ENCODE measurements at places on chromosomes 1 and 21.
A peak's percentile ranks its signal among the peaks of the same experiment; 100 is the strongest.

- DNase-seq, result no peak
Measured at GRCh38 chr1:89894210-89895201, 73.7 kb downstream of the LRRC8D start.

GRCh38 chr1:81836007-81836626 lies 35.4 kb downstream of the ADGRL2 start:
- no peak for DNase-seq

GRCh38 chr1:185316163-185317033 lies 645 bp downstream of the IVNS1ABP start:
- DNase-seq, result peak; percentile 74

- DNase-seq, result no peak
Measured at GRCh38 chr1:54885807-54886723, 930 bp downstream of the DHCR24 start.

- DNase-seq, result no peak
Measured at GRCh38 chr21:41666641-41667081, 100.2 kb downstream of the RIPK4 start.

DNA sequence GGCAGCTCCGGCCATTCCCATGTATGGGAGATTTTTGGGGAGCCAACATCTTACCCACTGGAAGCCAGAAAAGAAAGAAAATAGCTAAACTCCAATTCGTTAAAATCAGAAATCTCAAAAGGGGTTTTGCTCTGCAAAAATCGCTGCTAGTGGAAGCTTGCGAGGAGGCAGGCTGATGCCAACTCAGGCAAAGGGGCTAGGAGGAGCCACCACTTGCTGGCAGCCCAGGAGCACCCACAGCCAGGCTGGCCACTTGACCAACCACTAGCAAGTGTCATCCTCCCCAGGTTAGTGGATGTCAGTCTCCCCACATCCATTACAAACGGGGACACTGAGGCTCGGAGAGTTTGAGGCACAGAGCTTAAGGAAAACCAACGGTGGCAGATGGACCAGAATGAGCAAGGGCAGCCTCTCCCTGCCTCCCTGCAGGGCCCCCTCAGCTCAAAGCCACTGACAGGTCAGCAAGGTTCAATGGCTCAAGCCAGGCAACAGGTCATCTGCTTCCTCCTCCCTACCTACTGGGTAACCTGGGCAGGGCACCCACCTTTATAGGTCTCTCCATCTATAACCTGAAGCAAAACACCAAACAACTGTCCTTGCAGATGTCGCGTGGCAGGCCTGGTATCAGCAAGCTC lies 10.8 kb downstream of the KCNN3 start:
- DNase-seq, result no peak

DNA sequence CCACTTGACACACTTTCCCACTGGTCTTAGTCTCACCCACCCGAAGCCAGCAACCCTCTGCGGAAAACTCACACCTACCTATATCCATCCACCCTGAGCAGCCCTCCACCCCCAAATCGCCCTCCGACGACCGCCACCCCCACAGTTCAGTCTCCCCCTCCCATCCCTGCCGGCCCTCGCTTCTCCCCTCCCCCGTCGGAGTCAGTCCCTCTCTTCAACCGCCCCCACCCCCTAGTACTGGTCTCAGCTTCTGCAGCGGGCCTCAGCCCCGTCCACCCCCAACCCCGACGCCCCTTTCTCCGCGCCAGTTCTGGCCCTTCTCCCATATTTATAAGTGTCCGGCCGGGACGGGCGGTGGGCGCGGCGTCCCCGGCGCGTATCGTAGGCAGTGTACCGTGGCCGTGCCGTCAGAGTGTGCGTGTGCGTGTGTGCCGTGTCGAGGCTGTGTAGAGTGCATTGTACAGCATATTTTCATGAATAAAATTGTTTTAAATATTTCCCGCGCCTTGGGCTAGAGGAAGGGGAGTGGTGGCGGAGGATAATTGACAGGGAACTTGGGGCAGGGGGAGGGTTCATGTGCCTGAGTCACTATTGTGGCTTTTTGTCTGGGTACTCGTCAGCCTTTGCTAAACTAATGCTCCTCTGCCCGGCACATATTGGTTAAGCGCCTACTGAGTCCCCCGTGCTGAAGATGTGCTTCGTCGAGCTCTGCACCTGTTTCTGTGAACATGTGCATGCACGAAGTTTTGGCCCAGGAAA lies 22.0 kb downstream of the FOXO6 start:
- DNase-seq, result no peak

DNA sequence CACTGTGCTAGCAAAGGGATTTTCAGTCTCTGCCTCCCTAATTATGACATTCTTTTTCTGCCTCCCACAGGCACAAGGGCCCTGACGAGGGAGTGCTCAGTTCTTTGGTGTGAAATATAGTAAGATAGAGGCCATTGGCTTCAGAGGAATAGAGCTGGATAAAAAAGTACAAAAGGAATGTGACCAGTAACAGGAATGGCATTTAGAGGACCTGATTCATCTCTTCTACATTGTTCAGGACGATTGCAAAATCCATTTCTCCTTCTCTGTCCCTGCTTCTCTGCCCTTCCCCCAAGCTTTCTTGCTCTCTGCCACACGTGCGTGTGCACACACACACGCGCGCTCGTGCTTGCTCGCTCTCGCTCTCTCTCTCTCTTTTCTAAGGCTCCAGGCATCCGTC lies 668.2 kb downstream of the KIF26B start:
- no peak for DNase-seq

- DNase-seq, result no peak
Measured at GRCh38 chr1:113605146-113605545, 154.1 kb downstream of the PHTF1 start.

GRCh38 chr1:164659621-164660411 lies 100.8 kb downstream of the PBX1 start:
- no peak for DNase-seq

- no peak for DNase-seq
Measured at GRCh38 chr1:114423455-114423854, 87.5 kb downstream of the TRIM33 start.

- no peak for DNase-seq
Measured at GRCh38 chr1:245958016-245958415, 549.1 kb downstream of the SMYD3 start.

DNA sequence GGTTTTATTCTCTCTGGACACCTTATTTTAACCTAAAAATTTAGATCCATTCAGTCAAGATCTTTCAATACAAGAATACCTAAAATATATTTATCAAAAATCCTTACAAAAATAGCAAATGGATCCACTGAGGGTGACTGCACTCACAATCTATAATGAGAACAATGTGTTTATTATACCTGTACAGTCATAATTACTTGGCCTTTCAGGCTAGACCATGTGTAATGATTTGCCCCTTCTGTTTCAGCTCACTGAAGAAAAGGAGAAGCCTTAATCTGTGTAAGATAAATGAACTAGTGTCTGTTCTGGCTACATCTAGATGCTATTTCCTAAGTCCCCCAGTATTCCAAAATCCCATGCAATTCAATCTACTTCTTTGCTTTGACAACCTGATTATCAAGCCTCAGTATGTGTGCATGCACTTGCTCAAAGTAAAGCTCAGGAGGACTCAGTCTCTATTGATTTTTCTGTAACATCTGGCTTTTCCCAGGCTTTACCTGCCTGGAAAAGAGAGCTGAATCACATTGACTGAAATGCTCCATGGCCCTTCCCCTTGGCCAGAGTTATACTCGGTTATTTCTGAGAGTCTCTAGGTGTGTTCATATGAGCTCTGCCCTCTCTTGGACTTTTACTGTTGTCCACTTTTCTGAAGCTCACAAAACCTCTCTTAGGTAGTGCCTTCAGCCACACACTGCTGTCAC lies 27.6 kb downstream of the CRP start:
- no peak for DNase-seq

DNA sequence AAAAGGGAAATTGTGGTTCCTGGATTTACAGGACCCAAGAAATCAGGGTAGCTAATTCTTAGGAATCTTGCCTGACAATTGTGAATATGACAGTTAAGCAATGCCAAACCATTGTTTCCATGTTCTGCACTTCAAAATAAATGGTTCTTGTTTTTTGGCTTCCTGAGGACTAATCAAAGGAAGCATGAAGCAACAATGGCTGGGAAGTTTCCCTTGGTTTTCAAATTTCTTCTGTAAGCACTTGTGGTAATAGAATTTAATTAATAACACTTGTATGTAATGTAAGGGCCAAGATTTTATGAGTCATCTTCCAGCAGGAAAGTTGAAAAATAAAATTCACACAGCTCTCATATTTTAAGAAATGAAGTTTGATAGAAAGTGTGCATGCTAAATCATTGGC lies 31.7 kb downstream of the JAM2 start:
- DNase-seq, result no peak

DNA sequence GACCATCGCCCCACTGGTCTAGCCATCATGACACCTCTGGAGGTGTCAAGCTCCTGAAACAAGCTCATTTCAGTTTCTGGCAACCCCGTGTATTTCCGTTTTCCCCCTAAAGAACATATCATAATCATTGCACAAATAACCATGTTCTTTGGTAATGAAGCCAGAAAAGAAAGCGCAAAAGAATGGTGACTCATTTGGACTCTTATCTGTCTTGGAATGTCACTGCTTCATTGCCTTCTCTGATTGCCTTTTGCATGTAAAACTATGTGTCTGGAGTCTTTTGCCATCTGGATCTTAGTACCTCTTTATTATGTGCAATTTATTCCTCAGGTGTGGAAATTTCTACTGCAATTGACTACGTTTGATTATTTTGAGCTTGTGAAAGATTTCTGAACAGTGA lies 110.5 kb downstream of the COLGALT2 start:
- DNase-seq, result no peak

DNA sequence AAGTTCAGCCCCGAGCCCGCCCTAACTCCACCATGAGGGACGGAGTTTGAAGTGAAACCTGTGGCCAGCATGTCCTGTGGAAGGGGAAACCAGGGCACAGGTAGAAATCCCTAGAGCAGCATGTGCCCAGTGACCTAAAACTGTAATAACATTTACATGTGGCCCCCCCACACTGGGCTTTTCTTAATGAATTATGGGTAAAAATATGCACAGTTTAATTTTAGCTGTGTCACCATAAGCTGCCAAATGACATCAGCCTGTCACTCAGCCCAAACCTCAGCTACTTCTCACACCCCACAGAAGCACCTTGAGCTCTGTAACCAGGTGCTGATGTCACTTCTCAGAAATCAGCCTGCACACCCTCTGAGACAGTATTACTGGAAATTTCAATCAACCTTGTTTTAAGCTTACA lies 50.0 kb upstream of the SLC19A1 start:
- DNase-seq, result peak; percentile 52

DNA sequence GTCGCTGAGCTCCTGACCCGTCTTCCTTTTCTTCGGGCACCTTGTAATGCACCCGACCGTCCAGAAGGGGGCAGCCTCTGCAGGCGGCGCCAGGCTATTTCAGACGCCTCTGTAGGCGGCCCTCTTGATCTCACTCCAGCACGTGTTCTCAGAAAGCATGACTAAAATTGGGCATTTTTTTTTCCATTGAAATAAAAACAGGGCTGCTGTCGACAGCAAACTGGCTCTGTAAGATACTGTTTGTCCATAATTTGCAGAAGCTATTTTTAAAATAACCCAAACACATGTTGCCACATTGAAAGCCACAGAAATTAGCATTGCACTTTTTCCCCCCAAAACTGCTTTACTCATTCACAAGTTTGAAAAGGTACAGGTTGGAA lies 78.0 kb downstream of the STUM start:
- DNase-seq, result peak; percentile 58

DNA sequence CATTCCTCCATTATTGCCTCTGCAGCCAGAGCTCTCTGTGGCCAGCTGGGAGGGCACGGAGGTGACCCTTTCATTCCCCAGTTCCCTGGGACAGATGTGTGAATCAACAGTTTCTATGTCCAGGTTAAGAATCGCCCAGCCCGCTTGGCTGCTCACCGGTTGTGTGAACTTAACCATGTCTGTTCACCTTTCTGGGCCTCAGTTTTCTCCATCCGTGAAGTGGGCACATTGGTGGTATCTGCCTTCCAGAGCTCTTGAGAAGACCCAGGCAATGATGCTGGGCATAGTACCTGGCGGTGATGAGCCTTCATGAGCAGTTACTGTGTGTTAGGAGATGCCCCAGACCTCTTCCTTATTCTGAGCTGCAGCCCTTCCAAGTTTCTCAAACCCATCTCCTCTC lies 238.3 kb downstream of the MATN1 start:
- no peak for DNase-seq

DNA sequence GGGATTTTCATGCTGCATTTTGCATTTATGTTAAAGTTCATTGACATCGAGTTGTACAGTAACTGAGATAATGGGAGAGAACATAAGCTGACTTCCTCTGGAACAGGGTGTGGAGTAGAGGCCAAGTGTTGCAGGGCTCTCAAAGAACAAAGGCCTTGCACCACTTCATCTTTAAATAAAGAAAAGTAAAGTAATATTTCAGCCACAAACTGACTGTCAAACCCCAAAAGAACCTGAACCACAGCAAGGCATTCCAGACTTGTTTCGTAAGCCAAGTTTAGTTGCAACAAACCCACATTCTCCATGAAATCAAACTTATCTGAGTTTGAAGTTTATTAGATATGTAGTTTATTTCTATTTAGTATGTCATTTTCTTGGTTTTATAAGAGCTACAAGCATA lies 19.1 kb upstream of the HMGCS2 start:
- no peak for DNase-seq

DNA sequence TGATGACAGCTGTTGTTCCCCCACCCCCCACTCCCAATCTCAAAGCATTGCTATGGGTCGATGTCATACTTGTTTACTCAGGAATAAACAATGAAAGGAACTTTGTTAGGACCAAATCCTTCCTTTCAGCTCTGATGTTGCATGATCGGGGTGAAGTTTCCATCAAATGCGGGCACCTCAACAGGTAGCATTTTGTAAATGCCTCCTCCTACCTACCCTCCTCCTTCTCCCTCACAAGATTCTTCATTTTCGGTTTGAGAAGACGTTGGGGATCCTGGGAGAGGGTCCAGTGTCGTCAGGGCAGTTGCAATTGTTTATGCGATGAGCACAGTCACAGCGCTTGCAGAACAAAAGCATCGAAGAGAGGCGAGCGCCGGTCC lies 758 bp upstream of the HUNK start:
- no peak for DNase-seq

- no peak for DNase-seq
Measured at GRCh38 chr21:33308586-33309490, 15.9 kb upstream of the IFNAR1 start.

DNA sequence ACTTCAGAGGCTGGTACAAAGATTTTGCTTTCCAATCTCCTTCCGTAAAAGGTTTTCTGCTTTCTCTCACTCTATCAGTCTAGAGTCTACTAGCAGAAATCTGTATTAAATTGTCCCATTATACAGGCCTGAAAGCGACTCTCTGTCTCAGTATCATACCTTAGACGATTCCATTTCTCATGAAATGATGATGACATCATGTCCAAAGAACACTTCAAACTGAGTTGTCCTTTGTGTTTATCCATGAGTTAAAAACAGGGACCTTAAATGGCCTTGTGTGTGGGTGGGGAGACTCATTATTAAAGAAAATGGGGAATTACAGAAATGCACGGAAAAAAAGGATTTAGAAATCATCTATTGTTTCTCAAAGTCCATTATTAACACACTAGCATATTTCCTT lies 21.0 kb upstream of the SLC44A3 start:
- no peak for DNase-seq

DNA sequence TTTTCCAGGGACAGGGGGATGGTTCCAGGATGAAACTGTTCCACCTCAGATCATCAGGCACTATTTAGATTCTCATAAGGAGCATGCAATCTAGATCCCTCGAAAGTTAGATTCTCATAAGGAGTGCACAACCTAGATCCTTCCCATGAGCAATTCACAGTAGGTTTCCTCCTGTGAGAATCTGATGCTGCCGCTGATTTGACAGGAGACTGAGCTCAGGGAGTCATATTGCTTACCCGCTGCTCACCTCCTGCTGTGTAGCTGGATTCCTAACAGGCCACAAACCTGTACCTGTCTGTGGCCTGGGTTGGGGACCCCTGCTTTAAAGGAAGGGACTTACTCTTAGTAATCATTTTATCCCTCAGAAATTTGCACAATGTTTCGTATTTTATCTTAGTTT lies 9.3 kb downstream of the CTH start:
- DNase-seq, result no peak

All from effector memory CD4-positive, alpha-beta T cell (primary cell).